ENCODE measurements at places on chromosomes 6 and 20.

GRCh38 chr6:138593909-138594757 lies 94.8 kb upstream of the NHSL1 start:
- DNase-seq, result no peak

GRCh38 chr20:24583169-24583792 lies 113.9 kb downstream of the SYNDIG1 start:
- no peak for DNase-seq

DNA sequence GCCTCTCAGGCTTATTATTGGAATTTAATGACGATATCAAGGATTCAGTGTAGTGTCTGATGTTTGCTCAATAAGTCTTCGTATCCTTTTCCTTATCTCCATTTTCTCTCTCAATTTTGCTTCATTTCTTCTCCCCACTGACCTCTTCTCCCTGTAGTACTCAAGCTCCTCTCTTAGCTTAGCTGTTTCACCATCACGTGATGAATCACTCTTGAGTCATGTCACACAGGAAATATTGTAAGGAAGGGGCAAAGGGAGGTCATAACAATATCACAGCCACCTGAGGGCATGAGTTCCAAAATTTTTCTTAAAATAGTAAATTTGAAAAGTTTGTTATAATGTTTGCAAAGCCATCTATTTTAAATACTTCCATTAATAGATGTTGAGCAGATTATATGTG lies 392.2 kb upstream of the MARCKS start:
- DNase-seq, result no peak

GRCh38 chr20:2221921-2222320 lies 73.9 kb upstream of the TGM3 start:
- no peak for DNase-seq

DNA sequence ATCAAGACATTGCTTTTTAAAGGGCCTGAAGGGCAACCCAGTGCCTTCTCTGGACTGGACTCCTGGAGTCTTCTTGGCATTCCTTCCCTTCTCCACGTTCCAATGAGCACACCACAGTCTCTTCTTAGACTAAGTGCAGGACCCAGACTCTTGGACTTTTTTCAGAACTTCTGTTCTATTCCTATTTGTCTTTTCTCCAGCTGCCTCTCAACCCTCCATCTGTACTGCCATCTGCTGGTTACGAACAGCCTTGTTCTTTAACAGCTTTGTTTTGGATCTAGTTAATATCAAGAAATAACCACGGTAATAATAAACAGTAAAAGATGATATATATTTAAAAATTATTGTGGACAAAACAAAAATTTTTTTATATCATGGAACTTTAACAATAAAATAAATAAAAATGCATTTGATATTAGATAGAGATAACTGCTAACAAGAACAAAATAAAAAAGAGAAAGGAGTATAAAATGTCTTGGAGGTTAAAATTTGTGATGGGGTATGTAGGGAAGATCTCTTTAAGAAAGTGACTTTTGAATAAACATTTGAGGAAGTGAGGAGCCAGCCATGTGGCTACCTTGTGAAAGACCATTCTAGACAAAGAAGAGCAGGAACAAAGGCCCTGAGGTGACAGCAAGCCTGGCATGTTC lies 105.1 kb upstream of the HCRTR2 start:
- DNase-seq, result peak; percentile 73

GRCh38 chr20:23024701-23025100 lies 10.4 kb upstream of the SSTR4 start:
- no peak for DNase-seq

DNA sequence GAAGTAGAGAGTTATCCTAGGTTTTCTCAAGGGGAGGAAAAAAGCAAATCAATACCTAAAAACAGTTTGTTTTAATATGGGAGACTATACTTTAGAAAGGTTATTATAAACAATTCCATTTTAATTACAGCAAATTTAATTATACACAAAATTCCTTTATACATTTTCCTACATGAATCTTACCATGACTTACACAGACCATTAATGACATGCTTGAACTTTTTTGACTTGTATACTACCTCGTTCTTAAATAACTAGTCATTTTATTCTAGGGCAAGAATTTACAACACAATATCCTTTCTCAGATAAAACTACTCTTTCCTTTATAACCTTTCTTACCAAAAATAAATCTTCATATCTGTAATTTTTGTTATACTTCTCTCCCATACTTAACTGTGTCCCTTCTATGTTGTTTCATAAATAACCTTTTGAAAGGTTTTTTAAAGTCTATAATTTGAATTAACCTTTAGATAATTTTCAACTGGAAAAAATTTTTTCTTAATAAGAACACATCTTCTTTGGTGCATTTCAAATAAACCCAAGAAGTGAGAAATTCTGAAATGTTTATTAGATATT lies 729.4 kb downstream of the TENT5A start:
- no peak for DNase-seq

GRCh38 chr20:32252189-32252588 lies 25.3 kb upstream of the KIF3B start:
- no peak for DNase-seq

DNA sequence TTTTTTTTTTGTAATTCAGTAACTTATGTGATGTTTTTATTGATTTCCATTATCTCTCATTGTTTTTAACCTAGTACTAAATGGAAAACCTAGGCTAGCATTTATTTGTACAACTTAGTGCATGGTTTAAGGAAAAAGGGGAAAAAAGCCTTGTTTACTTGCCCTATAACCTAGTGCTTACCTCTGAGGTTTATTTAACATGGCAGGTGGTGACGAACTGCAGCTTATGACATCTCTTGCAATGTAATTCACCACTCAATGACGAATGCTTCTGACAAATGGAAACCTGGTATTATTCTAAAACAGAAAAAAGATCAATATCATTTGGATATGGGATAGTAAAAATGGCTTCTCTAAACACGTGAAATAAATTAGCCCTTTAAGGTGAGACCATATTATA lies 618.6 kb upstream of the FLRT3 start:
- DNase-seq, result no peak

GRCh38 chr6:137811916-137812553 lies 55.0 kb upstream of the TNFAIP3 start:
- no peak for DNase-seq

- DNase-seq, result no peak
Measured at GRCh38 chr6:88263591-88263990, 97.4 kb upstream of the CNR1 start.

DNA sequence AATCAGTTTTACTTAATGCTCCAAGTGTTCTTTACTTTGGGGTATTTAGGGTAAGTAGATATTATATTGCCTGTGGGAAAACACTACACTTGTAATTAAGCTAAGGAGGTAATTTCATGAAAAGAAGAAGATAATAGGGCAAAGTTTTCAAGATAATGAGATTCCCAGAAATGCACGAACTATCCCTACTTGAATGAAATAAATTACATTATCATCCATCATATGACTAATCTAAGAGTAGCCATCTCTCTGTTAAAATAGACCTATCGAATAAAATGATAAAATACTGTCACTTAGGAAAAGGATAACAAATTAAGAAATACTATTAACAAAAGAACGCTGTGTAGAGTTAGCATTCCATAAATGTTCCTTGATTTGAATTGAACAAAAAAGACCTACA lies 135.1 kb upstream of the HDAC2 start:
- no peak for DNase-seq

DNA sequence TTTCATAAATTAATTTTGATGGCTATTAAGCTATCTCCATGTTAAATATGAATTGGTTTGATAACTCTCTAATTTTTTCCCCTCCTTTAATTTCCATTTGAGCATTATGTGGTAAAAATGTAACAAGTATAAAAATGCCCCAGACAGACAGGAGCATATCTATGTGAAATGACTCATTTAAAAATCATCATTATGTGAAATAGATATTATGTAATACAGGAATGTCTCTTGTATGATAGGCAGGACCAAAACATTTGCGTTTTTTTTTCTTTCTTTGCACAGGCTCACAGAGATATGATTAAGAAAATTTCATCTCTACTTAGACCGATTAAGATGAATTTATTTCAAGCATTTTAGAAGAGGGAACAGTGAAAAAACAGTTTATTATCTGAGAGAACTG lies 95.8 kb downstream of the AKAP7 start:
- DNase-seq, result no peak

DNA sequence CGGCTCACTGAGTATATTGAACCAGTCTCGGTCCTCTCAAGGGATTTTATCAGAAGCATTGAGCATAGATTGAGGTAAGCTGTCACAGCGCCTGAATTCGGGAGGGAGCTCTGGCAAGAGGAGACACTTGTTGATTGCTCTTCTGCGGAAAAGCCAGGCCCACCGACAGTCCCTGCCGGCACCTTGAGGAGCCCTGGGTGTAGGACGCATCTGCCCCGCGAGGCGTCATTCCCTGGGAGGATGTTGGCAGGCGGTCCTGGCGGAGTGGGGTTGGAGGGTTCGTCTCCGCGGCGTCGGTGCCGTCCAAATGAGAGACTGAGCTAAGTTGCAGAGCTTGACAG lies 843 bp downstream of the FBXO9 start:
- DNase-seq, result peak; percentile 74

Data from Karpas-422 (cell line).